Activated effector memory CD4-positive, alpha-beta T cell treated with Interleukin-2 at 50 U/mL for 16 hours (primary cell): ENCODE measurements at places on chromosomes 12 and 14.

- DNase-seq, result no peak
Observed at GRCh38 chr14:36085861-36086260, 90.7 kb downstream of the PTCSC3 start.

- no peak for DNase-seq
Observed at GRCh38 chr12:843609-844008, 91.2 kb downstream of the WNK1 start.

DNA sequence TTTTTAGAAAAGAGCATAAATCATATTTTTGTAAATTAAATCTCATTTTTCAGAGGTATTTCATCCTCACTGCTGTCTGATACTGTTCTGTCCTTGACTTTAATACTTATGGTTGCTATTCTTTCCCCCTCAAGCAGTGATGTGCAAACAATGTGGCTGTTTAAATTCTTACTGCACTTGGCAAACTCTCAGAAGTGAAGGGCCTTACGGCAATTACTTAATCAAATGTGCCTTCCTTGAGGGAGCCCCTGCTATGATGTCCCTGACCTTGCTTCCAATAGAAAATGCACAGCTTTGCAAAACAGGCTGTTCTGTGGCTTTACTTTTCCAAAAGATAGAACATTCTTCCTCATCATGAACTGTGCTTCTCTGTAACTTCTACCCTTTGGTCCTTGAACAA is 35.2 kb downstream of the UBE3B start:
- no peak for DNase-seq

- DNase-seq, result no peak
Observed at GRCh38 chr14:57883061-57883460, 17.2 kb upstream of the SLC35F4 start.

GRCh38 chr14:67908052-67908754 is 88.6 kb downstream of the RAD51B start:
- no peak for DNase-seq
